ENCODE measurements at places on chromosomes 11 and 22. TPM values are rescaled to one million over a fixed set of nuclear protein-coding genes. Genes with fewer than 3 reads are reported as not detected.

GRCh38 chr11:2369896-2370295 lies 7.2 kb upstream of the CD81 start:
- DNase-seq: no peak

DNA sequence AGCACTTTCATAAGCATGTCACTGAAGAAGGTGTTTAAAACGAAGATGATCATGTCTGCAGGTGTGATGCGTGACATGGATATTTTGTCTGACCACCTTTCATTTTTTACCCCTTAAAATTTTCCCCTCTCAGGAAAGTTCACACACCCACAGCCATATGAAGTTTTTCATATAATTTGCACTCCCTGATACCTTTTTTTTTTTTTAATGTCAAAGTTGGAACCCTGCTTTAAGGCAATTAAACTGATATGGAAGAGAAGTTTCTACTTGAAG lies 104.6 kb downstream of the ATXN10 start:
- no peak for DNase-seq

- no peak for DNase-seq
These were observed 3.7 kb upstream of the RELT start for GRCh38 chr11:73372375-73372993.

GRCh38 chr22:42131562-42131961 lies 952 bp upstream of the CYP2D6 start:
- DNase-seq: no peak

GRCh38 chr11:73749118-73749517 lies 11.8 kb downstream of the RAB6A start:
- no peak for DNase-seq

DNA sequence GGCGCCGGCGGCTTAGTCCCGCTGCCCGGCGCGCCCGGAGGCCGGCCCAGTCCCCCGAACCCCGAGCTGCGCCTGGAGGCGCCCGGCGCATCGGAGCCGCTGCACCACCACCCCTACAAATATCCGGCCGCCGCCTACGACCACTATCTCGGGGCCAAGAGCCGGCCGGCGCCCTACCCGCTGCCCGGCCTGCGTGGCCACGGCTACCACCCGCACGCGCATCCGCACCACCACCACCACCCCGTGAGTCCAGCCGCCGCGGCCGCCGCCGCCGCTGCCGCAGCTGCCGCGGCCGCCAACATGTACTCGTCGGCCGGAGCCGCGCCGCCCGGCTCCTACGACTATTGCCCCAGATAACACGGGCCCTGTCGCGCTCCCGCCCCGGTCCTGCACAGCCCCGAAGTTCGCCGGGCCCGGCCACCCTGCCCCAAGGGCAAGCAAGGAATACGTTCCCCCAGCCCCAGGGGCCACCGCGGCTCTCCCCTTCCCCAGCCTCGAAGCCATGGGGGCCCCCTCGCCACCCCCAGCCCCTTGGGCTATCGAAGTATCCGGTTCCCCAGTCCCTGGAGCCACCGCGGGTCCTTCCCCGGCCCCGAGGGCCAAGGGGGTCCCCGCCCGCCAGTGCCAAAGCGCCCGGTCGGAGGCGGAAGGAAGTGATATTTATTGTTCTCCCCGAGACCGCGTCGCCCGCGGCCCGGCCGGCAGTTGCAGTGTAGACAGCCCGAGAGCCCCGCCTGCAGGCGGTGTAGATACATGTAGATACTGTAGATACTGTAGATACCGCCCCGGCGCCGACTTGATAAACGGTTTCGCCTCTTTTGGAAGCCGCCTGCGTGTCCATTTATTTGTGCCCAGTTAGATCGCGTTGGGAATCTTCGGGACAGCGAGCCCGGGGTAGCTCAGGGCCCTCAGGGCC lies 6.2 kb downstream of the TBX1 start:
- peak; percentile 79 for DNase-seq

GRCh38 chr22:19990609-19991394 lies 25.8 kb downstream of the ARVCF start:
- DNase-seq: no peak

DNA sequence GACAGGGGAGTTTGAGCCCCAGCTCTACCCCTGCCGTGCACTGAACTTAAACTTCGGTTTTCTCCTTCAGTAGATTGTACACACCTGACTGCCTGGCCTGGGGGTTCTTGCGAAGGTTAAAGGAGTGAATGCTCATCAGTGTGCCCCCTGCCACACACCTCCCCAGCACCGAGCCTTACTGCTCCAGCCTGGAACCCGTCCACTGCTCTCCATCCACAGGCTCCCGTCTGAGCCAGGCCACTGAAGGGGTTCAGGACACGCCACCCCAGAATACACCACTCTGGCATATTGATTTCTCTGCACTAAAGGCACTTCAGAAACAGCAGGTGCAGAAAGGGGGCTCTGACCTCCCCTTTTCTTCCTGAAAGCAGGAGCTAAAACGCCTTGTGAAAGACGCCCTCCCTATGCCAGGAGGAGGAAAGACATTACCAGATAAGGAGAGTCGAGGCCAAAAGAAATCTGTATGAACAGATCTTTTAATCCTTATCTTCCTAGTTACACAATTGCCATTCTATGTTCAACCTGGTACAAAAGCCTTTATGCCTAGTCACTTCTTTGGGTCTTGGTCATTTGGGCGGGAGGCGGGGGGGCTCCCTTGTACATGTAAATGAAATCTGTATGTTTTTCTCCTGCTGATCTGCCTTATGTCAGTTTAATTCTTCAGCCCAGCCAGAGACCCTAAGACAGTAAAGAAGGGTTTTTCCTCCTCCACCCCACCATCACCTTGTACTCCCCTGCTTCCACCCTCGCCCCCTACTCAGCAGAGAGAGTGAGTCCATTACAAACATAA lies 1.9 kb upstream of the SSTR3 start:
- no peak for DNase-seq

OR52E2 gene
- not detected for total RNA-seq

TALDO1 gene
- total RNA-seq: 175 TPM

NLRP14 gene
- 0.47 TPM for total RNA-seq
